ENCODE measurements at places on chromosomes 6 and 20. TPM values are rescaled to one million over a fixed set of nuclear protein-coding genes. Genes with fewer than 3 reads are reported as not detected.
A peak's percentile ranks its signal among the peaks of the same experiment; 100 is the strongest.

The GINS1 gene
- 33.9 TPM for total RNA-seq

The CTAGE9 gene
- total RNA-seq = not detected

The CST5 gene
- not detected for total RNA-seq

The OR12D3 gene
- not detected for total RNA-seq

The KCNQ5 gene
- 15.8 TPM for total RNA-seq

The C20orf141 gene
- not detected for total RNA-seq

The CLIC5 gene
- total RNA-seq = 0.50 TPM

The IRF4 gene
- 432 TPM for total RNA-seq

The FUCA2 gene
- total RNA-seq = 8.4 TPM

The TRAPPC3L gene
- total RNA-seq = not detected

The LY6G6D gene
- total RNA-seq = not detected

The DCBLD1 gene
- 1.9 TPM for total RNA-seq

DNA sequence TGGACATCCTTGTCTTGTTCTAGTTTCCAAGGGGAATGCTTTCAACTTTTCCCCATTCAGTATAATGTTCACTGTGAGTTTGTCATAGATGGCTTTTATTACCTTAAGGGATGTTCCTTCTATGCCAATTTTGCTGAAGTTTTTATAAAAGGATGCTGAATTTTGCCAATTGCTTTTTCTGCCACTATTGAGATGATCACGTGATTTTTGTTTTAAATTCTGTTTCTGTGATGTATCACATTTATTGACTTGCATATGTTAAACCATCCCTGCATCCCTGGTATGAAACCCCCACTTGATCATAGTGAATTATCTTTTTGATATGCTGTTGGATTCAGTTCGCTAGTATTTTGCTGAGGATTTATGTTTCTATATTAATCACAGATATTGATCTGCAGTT is 130.6 kb upstream of the TAB2 start:
- H3K36me3 ChIP-seq = peaks cover 20% of the 10 kb centered on the region
- no peak overlapping the region for H3K4me3 ChIP-seq
- DNase-seq = no peak
- H3K27ac ChIP-seq = no peak overlapping the region
- no peaks in the 10 kb centered on the region for H3K27me3 ChIP-seq

GRCh38 chr20:4225745-4226144 is 210.4 kb upstream of the RNF24 start:
- H3K4me1 ChIP-seq = peaks cover 3% of the 10 kb centered on the region
- no peak overlapping the region for H3K4me3 ChIP-seq

DNA sequence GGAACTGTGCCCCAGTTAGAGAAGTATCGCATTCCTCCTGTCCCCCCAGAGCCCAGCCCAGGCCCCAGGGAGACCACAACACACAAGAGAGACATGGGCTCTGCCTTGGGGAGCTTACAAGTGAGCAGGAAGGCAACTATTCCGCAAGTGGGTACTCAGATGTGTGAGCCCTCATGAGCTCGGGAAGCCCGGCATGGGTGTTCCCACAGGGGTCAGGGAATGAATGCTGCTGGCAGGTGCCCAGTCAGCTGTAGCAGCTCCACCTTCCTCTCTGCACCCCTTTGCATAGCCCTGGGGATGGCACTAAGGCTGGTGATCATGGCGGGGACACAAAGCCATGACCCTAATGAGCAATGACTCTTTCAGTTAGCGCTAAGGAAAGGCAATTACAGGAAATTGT is 194.1 kb downstream of the SYNDIG1 start:
- no peak overlapping the region for H3K27ac ChIP-seq
- DNase-seq = no peak
- no peaks in the 10 kb centered on the region for H3K36me3 ChIP-seq
- no peak overlapping the region for H3K4me3 ChIP-seq
- H3K4me1 ChIP-seq = no peaks in the 10 kb centered on the region

DNA sequence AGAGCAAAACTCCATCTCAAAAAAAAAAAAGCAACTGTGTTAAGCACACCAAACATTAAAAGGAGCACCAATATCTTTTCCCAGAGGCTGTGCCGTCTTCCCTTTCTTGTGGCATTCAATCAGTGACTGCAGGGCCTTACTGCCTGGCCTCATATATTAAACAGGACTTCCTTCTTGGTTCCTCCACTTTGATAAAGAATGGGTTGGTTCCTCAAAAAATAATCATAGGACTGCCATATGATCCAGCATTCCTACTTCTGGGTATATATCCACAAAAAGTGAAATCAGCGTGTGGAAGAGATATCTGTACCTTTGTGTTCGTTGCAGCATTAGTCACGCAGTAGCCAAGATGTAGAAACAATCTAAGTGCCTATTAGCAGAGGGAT is 40.3 kb upstream of the GFOD1 start:
- H3K27ac ChIP-seq = no peak overlapping the region
- H3K36me3 ChIP-seq = no peaks in the 10 kb centered on the region
- peaks cover 19% of the 10 kb centered on the region for H3K4me1 ChIP-seq
- no peak for DNase-seq

- no peak overlapping the region for H3K27ac ChIP-seq
- no peak for DNase-seq
- H3K4me1 ChIP-seq = no peaks in the 10 kb centered on the region
- H3K27me3 ChIP-seq = no peaks in the 10 kb centered on the region
Measured at GRCh38 chr20:34998331-34998950, 42.8 kb downstream of the MYH7B start.

DNA sequence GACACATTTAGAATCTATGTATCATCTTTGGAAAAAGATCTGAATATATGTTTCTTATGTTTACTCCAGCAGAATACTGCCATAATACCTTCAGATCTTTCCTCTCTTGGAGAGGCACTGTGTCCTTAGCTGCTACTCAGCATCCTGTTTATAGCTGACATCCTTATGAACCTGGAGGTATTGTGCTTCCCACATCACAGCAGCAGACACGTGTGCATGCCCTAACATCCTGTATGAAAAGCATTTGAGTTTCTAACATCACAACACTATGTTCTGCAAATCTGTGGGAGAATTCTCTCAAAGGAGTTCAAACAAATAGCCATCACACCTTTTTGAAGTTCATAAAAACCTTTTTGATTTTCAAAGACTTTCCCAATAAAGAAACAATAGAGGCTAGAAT is 216.0 kb downstream of the GJA1 start:
- no peaks in the 10 kb centered on the region for H3K27me3 ChIP-seq
- DNase-seq = no peak
- no peak overlapping the region for H3K4me3 ChIP-seq
- H3K27ac ChIP-seq = no peak overlapping the region
- H3K36me3 ChIP-seq = no peaks in the 10 kb centered on the region

- no peak overlapping the region for H3K27ac ChIP-seq
- DNase-seq = no peak
- H3K4me3 ChIP-seq = no peak overlapping the region
- H3K36me3 ChIP-seq = no peaks in the 10 kb centered on the region
Measured at GRCh38 chr6:145148776-145149175, 586.5 kb downstream of the EPM2A start.

DNA sequence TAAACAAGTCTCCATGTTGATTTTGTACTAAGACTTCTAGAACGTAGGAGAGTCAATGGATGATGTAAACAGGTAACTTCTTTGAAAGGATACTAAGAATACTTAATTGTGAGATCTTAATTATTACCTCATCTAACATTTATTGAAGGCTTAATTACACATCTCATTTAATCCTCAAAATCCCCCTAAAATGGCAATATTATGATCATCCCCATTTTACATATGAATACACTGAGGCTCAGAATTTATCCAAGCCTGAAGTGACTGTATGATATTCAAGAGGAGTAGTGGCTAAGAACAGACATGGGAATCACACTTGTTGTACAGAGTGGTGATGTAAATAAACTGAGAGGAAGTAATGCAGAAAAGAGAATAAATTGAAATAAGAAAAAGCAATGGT is 22.9 kb downstream of the NOL7 start:
- H3K36me3 ChIP-seq = peaks cover 43% of the 10 kb centered on the region
- H3K27me3 ChIP-seq = no peaks in the 10 kb centered on the region
- DNase-seq = no peak
- peak overlapping the region; percentile 61 for H3K27ac ChIP-seq

- H3K27ac ChIP-seq = no peak overlapping the region
- H3K36me3 ChIP-seq = no peaks in the 10 kb centered on the region
- H3K4me1 ChIP-seq = no peaks in the 10 kb centered on the region
- H3K27me3 ChIP-seq = no peaks in the 10 kb centered on the region
Measured at GRCh38 chr6:83371423-83371822, 59.4 kb downstream of the ME1 start.

DNA sequence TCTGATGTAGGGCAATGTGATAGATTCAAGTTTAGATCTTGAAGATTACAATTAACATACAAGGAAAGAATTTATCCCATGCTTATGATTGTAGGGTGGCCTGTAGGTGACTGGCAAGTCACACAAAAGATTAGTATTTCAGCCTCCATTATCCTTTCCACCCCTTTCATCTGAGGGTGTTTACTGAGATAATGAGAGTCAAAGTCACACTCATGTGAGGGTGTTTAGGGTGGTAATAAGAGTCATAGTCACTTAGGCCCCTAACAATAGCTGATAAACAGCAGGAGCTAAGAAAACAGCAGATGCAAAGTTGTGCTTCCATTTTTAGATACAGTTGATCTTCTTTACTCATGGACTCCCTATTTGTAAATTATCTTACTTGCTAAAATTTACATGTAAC is 11.4 kb downstream of the FAM184A start:
- H3K36me3 ChIP-seq = no peaks in the 10 kb centered on the region
- no peak for DNase-seq
- H3K4me3 ChIP-seq = no peak overlapping the region
- H3K27ac ChIP-seq = no peak overlapping the region
- no peaks in the 10 kb centered on the region for H3K27me3 ChIP-seq

GRCh38 chr6:107179004-107179403 is 63.7 kb upstream of the BEND3 start:
- no peak overlapping the region for H3K27ac ChIP-seq
- no peaks in the 10 kb centered on the region for H3K27me3 ChIP-seq
- DNase-seq = no peak
- no peaks in the 10 kb centered on the region for H3K36me3 ChIP-seq

GRCh38 chr6:140572129-140572528 is 1197.7 kb upstream of the CITED2 start:
- H3K4me3 ChIP-seq = no peak overlapping the region
- H3K36me3 ChIP-seq = no peaks in the 10 kb centered on the region
- H3K27me3 ChIP-seq = peaks cover 19% of the 10 kb centered on the region
- no peak for DNase-seq
- peaks cover 7% of the 10 kb centered on the region for H3K4me1 ChIP-seq

DNA sequence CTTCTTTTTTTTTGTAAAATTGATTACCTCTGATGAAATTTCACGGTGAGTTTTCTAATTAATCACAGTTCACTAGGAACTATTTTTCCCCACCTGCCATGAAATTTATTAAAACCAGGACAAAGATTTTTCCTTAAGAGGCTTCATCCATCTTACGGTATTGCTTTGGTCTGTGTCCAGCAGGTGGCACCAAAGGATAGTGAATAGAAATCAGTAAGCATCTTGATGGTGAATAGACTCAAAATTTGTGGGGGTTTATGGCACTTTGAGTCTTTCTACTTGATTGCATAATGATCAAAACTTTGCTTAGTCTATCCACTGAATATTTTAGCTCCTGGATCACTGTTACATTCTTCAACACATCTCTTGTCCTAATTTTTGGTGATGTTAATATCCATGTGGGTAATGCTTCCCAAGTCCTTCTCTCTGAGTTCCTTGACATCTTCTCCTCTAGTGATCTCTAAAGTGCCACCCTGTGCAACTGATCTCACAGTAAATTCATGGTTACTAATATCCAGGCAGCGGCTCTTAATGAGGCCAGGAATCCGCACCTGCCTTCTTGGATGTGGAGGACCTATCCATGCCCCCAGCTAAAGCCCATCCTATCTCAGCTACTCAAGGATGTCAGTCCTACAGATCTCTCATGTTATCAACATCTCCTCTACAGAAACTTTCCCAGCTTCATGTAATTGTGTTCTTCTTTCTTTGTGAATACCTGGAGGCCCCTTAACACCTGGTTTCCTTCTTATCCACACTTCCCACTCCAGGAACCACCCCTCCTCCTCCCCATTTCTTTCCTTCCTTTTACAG is 54.5 kb downstream of the STMND1 start:
- peaks cover 9% of the 10 kb centered on the region for H3K27me3 ChIP-seq
- no peaks in the 10 kb centered on the region for H3K36me3 ChIP-seq
- H3K4me1 ChIP-seq = no peaks in the 10 kb centered on the region
- no peak overlapping the region for H3K27ac ChIP-seq

GRCh38 chr6:46983007-46983411 is 59.1 kb downstream of the ADGRF1 start:
- H3K27me3 ChIP-seq = peaks cover 3% of the 10 kb centered on the region
- H3K4me3 ChIP-seq = no peak overlapping the region
- H3K27ac ChIP-seq = no peak overlapping the region
- H3K4me1 ChIP-seq = no peaks in the 10 kb centered on the region
- H3K36me3 ChIP-seq = no peaks in the 10 kb centered on the region
- no peak for DNase-seq

DNA sequence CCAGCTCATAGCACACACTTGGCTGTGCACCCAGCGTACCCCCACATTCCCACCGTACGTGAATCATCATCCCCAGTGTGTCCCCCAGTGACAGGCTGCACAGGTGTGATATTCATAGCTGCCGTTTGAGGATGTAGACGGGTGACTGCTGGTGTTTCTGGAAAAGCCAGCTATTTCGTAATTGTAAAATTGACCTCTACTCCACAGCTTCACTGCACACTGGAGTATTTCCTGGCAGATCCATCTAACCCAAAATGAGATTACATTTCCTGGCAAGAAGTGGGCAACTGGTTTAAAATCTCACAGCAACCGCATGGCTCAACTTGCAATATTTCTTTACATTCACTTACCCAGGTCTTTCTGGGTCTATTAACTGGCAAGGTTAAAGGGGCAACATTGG is 30.3 kb downstream of the CD83 start:
- DNase-seq = no peak
- no peaks in the 10 kb centered on the region for H3K36me3 ChIP-seq
- no peak overlapping the region for H3K4me3 ChIP-seq
- no peak overlapping the region for H3K27ac ChIP-seq
- H3K27me3 ChIP-seq = no peaks in the 10 kb centered on the region

DNA sequence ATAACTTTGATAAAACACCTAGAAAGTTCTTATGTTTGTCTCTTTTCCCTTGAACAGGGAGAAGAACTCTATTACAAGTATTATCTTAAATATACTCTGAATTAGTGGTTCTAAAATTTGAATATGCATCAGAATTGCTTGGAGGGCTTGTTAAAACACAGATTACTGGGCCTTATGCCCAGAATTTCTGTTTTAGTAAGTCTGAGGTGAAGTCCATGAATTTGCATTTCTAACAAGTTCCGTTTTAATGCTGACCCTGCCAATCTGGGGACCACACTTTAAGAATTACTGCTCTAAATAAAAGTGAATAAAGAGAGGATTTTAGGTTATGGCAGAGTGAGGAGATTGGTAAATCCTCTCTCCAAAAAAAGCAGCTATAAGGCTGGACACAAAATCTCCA is 168.1 kb upstream of the FLRT3 start:
- H3K36me3 ChIP-seq = no peaks in the 10 kb centered on the region
- no peak for DNase-seq
- no peak overlapping the region for H3K27ac ChIP-seq
- no peaks in the 10 kb centered on the region for H3K4me1 ChIP-seq
- H3K27me3 ChIP-seq = no peaks in the 10 kb centered on the region
- H3K4me3 ChIP-seq = no peak overlapping the region
